Activated T-helper 1 cell treated with anti-CD3 and anti-CD28 coated beads, Interleukin-2, amount 50 U/mL, for 16 hours (primary cell): ENCODE measurements at places on chromosomes 12 and 14.

- DNase-seq = no peak
These were observed 2.3 kb downstream of the SP7 start for GRCh38 chr12:53333845-53334244.

DNA sequence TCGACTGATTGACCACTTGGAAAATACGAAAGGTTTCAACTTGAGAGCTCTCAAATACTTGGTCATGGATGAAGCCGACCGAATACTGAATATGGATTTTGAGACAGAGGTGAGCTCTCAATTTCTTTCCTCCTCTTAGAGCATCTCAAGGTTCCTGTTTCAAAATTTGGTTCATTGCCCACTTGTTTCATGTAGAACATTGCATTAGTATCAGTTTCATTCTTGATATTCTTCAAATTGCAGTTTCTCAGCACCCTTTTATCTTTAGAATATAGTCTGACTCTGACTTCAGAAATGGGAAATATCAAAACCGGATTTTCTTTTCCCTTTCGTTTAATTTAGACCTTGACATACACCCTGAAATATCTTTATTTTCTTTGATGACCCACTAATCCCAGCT lies 8.8 kb downstream of the DDX47 start:
- DNase-seq = no peak

- DNase-seq = no peak
These were observed 1005.9 kb upstream of the ATXN7L3B start for GRCh38 chr12:73531752-73532151.

DNA sequence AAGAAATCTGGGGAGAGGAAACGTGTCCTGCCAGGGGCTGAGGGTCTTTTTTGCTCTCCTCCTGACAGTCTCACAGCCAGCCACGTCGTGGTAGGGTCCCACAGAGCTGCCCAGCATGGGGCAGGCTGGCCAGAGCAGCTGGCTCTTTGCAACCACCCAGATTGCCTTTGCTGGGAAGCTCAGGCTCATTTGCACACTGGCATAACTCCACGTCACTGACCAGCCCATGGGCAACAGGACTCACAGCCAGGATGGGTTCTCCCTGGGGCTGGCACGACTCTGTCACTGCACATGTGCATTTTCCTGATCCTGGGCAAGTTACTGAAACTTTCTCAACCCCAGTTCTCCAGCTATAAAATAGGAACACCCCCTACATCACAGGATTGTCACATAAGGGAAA lies 242.2 kb downstream of the DPF3 start:
- no peak for DNase-seq

GRCh38 chr12:28235015-28235414 lies 44.8 kb downstream of the CCDC91 start:
- no peak for DNase-seq

DNA sequence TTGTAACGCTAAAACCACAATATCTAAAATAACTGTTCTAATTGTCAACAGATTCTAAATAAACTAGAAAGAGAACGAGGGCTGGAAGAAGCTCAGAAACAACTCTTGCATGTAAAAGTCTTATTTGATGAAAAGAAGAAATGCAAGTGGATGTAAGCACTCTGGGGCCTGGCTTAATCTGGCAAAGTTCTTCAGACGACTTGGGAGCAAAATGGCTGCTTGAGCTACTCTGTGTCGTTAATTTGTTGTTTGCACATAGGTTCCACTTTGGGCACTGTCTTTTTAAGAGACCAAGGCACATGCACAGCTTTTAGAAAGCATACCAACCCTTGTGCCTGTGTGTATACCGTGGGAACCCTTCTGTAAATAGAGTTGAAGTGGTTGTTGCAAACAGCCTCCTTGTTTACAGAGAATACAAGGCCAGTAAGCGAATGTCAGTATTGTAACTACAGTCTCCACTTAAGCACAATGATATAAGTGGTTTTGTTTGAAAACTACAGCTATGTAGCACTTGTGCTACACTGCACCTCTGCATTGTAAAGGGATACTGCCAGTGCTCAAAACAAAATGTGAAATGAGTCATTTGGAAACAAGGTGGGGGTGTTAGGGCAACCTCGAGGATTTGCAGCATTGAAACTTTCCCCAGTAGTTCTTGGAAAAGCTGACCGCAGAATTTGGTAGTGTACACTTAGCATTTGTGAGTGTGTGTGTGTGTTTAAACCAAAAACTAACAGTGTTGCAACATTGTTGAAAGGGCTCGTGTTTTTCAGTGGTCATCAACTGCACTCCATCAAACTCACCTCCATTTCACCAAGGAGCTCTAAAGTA lies 154.3 kb downstream of the CEP83 start:
- DNase-seq = no peak

DNA sequence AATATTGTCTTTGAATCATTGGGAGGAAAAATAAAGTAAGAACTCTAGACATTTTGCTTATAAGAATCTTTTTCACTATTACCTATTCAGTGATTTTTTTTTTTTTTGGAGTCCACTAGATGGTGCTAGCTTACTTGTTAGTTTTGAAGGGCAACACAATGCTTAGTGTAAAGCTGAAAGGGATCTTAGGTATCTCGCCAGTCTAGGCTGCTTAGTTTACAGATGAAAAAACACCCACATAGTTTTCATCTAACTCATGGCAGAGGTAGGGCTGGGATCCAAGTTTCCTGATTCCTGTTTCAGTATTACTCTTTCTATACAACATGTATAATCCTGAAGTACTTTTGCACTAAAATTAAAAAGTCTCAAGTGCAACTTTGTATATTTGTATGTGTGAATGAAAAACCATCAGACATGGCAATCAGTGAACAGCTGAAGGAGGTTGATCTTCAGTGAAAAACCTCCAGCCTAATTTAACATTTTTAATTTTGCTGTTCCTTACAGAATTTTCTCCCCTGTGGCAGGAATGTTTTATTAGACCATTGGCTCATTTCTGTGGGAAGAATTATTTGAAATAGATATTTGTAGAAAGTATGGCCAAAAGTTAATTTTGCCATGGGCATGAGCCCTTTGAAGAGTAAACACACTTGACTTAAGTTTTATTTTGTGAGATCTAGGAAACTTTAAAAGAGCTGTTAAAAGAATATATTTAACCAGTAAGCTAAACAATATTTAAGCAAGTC lies 40.7 kb downstream of the LRRIQ1 start:
- no peak for DNase-seq

GRCh38 chr12:95681210-95681765 lies 109.3 kb downstream of the NTN4 start:
- DNase-seq = no peak

GRCh38 chr14:85688006-85688405 lies 158.1 kb downstream of the FLRT2 start:
- DNase-seq = no peak

- DNase-seq = no peak
These were observed 66.9 kb downstream of the ANKS1B start for GRCh38 chr12:99917711-99918402.

GRCh38 chr12:33531261-33531660 lies 91.6 kb upstream of the SYT10 start:
- no peak for DNase-seq
